Activated T-helper 2 cell treated with anti-CD3 and anti-CD28 coated beads, Interferon-gamma antibody, Interleukin-2, Interleukin-4, amounts not matched to agents 10 μg/mL and 5 μg/mL and 100 μg/mL, durations not matched to agents 14 hours and 24 hours and 36 hours (primary cell): ENCODE measurements at places on chromosomes 6 and 20. TPM values are rescaled to one million over a fixed set of nuclear protein-coding genes. Genes with fewer than 3 reads are reported as not detected.

DNA sequence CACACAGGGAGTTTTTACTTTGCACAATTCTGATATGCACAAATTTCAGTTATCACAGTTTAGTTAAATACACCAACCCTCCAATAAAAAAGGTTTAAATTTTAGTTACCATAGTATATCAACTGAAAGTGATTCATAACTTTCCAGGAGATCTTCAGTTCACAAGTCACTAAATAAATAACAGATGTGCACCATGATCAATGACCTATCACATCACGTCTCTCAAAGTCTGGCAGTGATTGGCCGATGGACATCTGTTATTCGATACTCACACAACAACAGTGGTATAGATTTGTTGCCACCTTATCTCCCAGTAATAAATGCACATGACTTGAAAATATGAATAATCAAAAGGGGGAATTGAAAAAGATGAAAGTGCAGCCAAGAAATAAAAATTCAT, 66.8 kb upstream of the PTCHD4 start:
- DNase-seq: no peak

GRCh38 chr20:39190666-39191570, 228.8 kb downstream of the DHX35 start:
- DNase-seq: no peak

- no peak for DNase-seq
These were observed 203.9 kb upstream of the MARCKS start for GRCh38 chr6:113653275-113653674.

- DNase-seq: no peak
These were observed 27.8 kb upstream of the SMOC2 start for GRCh38 chr6:168413018-168413720.

Gene FERMT1
- 0.84 and 1.5 TPM in 2 replicates for total RNA-seq

Gene CNR1
- not detected in 2 replicates for total RNA-seq

Gene BIRC7
- total RNA-seq: not detected in 2 replicates

Gene PPP1R11
- 55.9 and 56.1 TPM in 2 replicates for total RNA-seq

Gene TXLNB
- total RNA-seq: 0.05 TPM in 1 of 2 replicates, not detected in the other
